ENCODE measurements at places on chromosomes 4 and X.
A peak's percentile ranks its signal among the peaks of the same experiment; 100 is the strongest.

GRCh38 chrX:22378296-22378695 lies 105.6 kb downstream of the CBLL2 start:
- no peak for DNase-seq

GRCh38 chr4:8308856-8309771 lies 39.6 kb downstream of the HTRA3 start:
- no peak for DNase-seq

DNA sequence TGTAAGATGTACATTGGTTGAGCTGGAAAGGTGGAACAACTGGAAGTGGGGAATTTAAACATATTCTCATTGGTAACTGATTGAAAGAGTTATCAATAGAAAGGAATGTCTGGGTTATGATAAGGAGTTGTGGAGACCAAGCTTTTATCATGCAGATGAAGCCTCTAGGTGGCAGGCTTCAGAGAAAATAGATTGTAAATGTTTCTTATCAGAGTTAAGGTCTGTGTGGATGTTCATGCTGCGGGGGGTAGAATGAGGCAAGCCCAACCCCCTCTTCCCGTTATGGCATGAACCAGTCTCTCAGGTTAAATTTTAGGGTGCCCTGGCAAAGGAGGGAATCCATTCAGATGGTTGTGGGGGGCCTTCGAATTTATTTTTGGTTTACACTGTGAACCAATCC lies 16.0 kb downstream of the ARSD start:
- DNase-seq, result no peak

GRCh38 chr4:133982533-133983224 lies 218.9 kb downstream of the PABPC4L start:
- no peak for DNase-seq

GRCh38 chr4:34182306-34182705 lies 2062.0 kb downstream of the ARAP2 start:
- DNase-seq, result no peak

DNA sequence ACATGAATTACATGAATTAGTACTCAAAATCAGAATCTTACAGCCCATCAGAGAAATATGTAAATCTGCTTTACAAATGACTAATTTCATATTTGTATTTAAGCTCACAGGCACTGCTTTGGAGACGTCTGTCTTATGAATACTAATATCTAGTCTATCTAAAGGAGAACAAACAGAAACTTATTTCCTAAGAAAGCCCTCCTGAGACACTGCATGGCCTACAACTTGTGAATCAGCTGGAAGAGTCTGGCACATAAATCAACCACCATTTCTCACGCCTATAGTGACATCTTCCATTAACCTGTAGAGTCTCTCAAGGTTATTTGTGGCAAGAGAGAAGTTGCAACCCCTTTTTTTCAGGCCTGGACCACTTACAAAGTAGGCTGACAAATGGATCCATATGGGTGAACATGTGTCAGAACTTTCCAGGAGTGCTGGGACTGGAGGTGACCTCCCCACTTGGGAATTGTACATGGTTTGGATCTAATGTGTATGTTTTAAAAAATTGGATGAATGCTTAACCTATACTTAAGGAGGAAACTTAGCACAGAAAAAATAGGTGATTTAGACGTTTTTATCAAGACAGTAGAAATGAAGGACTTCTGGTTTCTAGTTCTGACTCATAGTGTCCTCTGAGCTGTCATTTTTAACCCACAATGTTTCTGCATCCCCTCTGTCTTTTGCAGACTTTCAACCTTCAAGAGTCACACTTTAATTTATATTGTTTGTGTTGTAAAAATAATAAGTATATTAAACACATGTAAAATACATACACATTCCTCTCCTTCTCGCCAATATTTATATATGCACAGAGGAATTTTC lies 83.2 kb upstream of the ARHGAP24 start:
- DNase-seq, result no peak

DNA sequence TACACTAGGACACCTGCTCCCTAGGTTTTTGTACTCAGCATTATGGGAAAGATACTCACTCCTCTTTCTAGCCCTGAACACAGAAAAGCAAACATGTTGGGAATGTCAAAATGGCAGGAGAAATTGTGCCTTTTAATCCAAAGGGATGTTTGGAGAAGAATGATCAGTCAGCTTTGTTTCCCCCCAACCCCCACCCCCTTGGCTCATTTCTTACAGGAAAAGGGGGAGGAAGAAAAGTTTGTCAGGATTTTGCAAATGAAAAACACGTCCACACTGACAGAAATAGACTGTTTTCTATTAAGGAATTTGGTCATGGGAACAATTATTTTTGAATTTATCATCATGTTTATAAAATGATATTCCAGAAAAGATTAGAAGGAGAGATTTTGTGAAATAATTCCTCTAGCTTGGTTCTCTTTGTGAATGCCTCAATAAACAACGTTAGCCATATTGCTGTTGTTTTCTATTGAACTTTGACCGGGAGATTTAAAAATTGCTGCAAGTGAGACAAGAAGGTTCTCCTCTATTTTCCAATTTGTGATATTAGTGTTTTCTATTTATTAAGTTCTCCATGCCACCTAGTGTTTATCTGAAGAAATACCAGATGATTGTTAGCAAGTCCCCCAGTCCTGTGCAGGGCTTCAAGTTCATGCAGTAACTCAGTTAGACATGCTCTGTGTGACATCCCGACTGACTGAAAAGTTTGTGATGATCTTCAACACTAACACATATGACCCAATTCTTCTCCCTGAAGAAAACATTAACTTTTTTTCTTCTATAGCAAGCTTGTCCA lies 31.3 kb upstream of the TFDP3 start:
- no peak for DNase-seq

DNA sequence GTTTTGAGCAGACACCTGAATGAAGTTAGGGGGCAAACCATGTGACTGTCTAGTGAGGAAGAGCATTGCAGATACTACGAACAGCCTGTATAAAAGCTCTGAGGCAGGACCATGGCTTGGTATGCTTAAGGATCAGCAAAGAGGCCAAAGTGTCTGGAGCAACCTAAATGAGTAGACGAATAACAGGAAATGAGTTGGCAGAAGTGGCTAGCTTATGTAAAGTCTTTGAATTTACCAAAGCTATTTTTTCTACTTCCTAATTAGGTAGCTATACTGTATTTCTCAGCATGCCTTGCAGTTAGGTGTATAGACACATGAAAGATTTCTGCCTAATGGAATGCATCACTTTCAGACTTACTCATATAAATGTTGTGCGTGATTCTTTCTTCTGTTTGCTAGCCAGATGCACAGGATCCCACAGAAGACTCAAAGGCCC lies 9.3 kb upstream of the GPRIN3 start:
- DNase-seq, result no peak

DNA sequence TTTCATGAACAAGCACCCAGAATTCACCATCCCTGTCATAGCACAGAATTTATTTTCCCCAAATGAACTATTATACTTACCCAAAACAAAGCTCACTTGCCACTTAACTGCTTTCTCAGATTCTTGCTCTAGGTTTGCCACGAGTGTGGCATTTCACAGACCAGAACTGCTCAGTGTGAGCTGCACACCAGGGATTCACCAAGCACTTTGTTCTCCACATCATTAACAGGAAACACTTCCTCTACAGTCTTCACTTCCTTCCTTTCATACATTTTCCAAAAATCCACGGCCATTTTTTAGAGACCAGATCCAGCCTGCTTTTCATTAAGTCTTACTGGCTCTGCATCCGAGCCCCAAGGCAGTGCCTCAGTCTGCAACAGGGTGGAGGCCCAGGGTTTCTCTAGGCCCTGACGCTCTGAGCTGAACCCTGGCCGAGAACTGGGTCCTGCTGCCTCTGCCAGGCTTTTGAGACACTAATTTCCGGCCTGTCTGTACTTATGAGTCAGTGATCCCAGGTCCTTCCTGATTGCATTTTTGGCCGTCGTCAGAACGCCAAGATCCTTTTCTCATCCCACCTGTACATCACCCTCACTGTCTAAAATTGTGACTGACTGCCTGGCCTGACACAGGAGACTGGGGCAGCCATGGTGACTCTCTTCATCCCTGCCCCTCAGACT lies 67.6 kb upstream of the MTNR1A start:
- no peak for DNase-seq

DNA sequence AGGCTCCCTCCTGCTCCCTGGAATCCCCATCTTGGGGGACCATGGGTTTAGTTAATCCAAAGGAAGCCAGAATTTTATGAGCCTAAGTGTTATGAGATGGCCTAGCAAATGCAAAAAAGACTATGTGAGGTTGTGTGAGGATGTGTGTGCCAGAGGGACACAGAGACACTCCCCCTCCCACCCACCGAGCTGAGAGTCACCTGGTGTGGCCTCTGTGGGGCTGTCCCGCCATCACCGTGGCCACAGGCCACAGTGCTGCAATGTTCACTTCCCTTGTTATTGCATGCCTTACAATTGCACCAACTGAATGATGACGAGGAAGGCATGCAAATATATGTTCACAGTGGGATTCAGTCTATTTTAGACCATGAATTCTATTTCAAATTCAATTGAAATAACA lies 601 bp upstream of the FGFBP2 start:
- DNase-seq, result no peak

- DNase-seq, result no peak
Measured at GRCh38 chr4:152850377-152850776, 70.6 kb downstream of the ARFIP1 start.

GRCh38 chrX:99117011-99117410 lies 1293.1 kb downstream of the PCDH19 start:
- DNase-seq, result no peak

DNA sequence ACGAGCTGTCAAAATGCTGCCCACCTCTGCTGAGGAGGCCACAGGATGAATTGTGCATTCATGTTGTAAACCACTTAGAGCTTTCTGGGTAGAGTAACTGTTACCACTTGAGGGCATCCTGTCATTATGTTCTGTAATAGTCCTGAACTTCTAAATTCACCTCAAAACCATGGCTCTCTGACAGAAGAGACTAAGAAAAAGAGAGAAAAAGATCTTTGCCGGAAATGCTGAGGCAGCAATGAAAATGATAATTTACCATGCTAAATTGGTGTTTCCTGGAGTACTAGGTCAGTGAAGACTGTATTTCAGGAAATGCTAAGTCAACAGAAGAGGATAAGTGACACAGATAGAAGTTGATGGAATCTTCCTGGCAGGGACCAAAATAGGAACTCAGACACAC lies 942.3 kb upstream of the SLIT2 start:
- no peak for DNase-seq

DNA sequence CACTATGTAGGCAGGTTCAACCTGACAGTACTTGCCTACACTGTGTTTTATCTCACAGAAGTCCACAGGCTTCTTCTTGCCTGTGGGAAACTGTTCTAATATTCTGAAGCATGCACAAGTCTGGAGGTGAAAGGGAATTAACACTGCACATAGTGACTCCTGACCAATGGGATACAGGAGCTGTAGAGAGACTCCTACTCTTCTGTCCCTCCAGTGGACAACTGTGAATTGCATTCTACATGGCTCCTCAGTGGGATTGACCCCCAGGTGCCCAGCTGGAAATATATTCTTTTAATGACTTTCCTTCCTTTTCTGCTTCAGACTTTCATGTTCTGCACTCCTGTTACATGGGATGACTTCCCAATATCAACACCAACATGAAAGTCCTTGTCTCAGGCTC lies 8.2 kb upstream of the YIPF6 start:
- no peak for DNase-seq

DNA sequence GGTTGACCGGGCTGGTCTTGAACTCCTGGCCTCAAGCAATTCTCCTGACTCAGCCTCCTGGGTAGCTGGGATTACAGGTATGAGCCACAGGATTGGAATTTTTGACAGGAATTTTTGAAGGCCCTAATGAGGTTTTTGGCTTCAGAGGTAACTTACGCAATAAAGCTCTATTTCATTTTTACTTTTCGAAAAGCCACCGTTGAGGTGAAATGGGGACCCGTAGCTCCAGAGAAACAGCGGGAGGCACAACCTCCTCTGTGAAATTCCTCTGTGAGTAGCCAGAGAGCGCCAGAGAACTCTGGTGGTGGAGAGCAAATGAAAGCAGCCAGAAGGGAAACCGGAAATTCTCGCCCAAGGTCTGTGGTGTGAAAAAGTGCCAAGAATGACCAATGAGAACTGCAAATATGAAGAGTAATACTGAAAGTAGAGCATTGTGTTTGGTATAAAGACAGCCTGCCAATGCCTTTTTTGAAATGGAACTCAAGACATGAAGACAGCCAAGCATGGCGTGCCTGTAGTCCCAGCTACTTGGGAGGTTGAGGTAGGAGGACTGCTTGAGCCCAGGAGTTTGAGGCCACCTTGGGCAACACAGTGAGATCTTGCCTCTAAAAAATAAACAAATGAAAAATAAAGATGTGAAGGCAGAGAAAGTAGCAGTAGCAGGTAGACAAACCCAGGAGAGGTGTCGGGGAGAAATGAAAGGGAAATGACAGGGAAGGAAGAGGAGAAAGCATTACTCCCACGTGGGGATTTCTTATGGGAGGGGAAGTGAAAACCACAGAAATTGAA lies 33.0 kb upstream of the TMEM131L start:
- DNase-seq, result peak; percentile 63

GRCh38 chr4:31141832-31142142 lies 421.6 kb downstream of the PCDH7 start:
- no peak for DNase-seq

DNA sequence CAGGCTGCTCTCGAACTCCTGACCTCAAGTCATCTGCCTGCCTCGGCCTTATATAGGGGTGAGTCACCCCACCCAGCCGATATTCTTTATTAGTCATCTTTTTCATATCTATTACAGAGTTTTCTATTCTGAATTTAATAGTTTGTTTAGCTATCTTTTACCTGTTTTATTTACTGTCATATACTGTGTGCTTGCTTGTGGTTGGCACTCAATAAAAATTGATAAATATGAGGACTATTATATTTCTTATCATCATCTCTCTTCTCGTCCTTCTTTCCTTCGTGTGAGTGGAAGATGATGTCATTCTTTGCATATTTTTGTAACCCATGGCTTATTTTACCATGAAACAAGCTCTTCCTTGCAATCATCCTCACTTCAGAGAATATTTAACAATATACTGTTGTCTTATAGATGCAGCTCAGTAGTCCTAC lies 265.5 kb downstream of the ARHGAP24 start:
- no peak for DNase-seq

DNA sequence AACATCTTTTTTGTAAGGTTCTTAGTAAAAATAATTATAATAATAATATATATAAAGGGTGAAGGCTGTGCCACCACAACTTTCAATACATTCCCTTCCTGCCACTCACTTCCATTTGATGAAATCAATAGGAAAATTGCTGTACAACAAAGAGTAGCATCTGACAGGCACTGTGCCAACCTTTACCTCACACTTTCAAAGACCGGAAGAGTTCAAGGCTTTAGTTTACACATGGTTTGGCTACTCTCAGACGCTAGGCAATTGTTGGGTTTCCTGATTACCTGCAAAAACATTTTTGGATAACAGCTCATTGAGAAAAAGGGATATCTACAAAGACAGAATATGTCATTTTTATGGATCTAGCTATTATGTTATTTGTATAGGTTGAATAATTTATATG lies 5.5 kb upstream of the ING2 start:
- DNase-seq, result no peak

- DNase-seq, result no peak
Measured at GRCh38 chrX:72023071-72023470, 108.6 kb downstream of the RTL5 start.

GRCh38 chr4:126614356-126614855 lies 1018.4 kb upstream of the INTU start:
- no peak for DNase-seq

All from activated CD4-positive, alpha-beta T cell treated with anti-CD3 and anti-CD28 coated beads, Interleukin-2, amount 50 U/mL, for 24 hours (primary cell).